NCI-H2171 treated with DMSO at 0.1 percent for 48 hours (cell line): ENCODE measurements at places on chromosomes 7 and 10.

DNA sequence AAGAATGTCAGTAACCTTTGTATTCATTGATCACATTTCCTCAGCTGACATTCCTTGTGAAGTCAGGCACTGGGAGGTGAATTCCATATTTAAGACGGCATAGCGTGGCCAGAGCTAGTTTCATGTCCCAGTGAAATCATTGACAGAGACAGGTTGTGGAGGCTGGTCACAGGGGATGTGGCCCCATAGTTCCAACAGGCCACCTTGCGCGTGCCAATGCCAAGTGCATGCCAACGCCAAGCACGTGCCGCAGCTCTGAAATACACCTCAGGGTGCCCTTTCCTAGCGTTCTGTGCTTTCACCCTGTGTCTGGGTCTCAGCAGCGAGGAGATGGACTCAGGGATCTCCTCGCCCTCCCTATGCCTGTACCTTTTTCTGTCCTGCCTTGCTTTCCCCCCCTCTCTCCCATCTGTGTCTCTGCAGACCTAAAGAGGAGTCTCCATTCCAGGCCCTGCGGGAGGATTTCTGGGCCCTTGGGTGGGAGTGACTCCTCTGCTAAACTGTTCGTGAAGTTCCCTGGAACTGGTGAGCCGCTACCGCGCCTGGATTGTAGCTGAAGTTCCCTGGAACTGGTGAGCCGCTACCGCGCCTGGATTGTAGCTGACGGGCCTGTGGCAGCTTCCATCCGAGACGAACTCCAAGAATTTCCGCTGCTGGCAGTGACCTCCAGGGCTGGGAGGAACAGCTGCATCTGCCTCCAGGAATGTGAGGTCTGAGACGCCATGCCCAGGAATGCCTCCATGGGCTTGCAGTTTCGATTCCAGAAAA is 19.7 kb downstream of the AQP1 start:
- DNase-seq, result no peak

- DNase-seq, result no peak
Observed at GRCh38 chr7:89385411-89385810, 589.9 kb upstream of the TEX47 start.

GRCh38 chr10:111598433-111599059 is 521.7 kb downstream of the ADRA2A start:
- peak; percentile 39 for DNase-seq

- no peak for DNase-seq
Observed at GRCh38 chr10:18699849-18700840, 40.9 kb downstream of the ARL5B start.

- no peak for DNase-seq
Observed at GRCh38 chr10:69820817-69821216, 19.1 kb downstream of the COL13A1 start.

- no peak for DNase-seq
Observed at GRCh38 chr7:12889391-12889790, 202.0 kb downstream of the ARL4A start.

DNA sequence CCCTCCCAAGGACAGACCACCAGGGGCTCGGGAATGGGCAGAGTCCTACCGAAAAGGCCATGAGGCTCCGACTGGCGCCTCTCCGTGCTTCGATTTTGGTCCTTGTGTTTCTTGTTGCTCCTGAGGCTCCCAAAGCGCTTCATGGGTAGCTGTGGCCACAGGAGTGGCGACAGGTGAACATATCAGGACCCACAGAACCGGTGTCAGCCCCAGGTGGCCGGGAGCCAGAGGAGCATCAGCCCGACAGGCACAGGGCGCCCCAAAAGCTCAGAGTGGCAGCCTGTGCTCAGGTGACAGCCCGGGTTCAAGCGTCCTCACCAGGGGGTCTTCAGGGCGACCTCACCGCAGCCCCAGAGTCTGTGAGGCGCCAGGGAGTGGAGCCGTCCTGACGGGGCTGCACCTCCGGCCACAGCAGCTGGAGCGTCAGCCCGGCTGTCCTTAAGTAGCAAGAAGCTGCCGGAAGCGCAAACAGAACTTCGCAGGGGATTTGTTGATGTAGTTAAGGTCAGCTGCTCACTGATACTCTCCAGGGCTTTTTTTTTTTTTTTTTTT is 141.0 kb downstream of the PRKAG2 start:
- DNase-seq, result peak; percentile 41

DNA sequence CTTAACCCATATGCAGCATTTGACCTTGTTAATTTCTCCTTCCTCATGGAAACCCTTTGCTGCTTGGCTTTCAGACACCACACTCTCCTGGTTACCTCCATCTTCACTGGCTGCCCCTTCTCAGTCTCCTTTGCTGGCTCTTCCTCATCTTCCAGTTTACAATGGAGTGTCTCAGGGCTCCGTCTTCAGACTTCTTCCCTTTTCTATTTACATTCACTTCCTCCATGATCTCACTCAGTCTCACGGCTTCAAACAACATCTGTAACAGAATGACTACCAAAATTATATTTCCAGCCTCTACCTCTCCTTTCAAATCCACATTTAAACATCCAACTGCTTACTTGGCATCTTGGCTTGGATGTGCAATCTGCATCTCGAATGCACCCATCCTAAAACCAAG is 140.4 kb downstream of the DKK1 start:
- DNase-seq, result no peak

DNA sequence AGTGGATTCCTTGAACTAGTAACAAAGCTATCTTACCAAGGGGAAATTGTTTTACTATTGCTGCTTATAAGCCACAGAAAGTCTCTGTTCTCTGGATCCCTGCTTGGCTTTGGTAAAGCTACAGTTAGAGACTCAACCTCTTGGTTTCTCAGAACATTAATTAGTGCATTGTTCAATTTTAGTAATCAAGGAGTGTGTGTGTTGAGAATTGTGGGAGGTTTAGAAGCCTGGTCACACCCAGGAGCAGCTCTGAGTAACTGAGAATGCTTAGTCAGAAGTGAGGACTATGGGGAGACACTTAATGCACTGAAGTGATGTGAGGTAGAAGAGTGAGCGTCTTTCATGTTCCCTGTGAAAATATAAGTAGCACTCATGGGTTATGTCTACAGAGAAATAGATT is 8.2 kb upstream of the ACTA2 start:
- DNase-seq, result no peak

- no peak for DNase-seq
Observed at GRCh38 chr7:134766779-134767519, 12.5 kb upstream of the CALD1 start.

DNA sequence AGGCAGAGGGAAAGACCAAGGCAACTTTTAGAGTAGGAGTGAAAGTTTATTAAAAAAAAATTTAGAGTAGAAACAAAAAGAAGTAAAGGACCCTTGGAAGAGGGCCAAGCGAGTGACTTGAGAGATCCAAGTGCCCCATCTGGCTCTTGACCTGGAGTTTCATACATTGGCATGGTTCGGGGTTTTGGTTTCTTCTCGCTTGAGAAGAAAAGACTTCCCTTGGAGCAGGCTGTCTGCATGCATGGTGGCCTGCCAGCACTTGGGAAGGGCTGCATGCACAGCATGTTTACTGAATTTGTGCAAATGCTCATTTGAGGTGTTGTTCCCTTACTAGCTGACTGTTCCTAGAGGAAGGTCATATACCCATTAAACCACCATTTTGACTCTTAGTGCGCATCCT is 8.8 kb upstream of the ADO start:
- DNase-seq, result no peak

DNA sequence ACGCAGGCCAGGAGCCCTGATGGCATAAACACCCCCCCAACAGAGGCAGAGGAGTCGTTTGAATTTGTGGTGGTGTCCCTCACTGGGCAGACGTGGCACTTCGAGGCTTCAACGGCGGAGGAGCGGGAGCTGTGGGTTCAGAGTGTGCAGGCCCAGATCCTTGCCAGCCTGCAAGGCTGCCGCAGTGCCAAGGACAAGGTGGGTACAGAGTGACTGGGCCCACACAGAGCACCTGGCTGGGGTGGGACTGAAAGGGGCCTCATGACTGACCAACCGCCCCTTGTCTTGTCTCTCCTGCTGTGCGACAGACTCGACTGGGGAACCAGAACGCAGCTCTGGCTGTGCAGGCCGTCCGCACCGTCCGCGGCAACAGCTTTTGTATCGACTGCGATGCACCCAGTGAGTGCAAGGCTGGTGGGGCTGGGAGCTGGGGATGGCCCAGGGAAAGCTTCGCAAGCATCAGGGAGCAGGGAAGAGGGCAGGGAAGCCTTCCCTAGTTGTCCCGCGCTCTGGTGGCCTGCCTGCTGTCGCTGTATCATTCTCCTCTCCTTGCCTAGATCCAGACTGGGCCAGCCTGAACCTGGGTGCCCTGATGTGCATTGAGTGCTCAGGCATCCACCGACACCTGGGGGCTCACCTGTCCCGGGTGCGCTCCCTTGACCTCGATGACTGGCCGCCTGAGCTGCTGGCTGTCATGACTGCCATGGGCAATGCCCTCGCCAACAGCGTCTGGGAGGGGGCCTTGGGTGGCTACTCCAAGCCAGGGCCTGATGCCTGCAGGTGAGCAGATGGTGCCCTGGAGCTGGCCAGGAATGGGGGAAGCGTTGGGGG is 25.4 kb downstream of the GBX1 start:
- DNase-seq, result no peak

DNA sequence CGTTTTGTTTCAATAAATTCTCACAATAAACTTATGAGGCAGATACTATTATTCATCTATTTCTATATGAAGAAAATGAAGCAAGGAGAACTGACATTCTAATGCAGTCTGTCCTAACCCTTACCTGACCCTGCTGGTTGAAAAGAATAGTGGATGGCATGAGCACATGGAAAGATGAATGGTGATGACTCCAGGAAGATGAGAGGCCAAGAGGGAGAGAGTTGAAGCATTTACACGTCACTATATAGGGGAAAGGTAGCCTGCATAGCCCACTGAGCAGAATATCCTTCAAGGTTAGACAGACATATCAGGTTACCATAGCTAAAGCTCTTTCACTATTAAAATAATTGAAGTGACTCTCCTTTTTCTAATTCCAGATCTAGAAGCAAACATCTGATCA is 163.9 kb upstream of the CDK1 start:
- peak; percentile 22 for DNase-seq

DNA sequence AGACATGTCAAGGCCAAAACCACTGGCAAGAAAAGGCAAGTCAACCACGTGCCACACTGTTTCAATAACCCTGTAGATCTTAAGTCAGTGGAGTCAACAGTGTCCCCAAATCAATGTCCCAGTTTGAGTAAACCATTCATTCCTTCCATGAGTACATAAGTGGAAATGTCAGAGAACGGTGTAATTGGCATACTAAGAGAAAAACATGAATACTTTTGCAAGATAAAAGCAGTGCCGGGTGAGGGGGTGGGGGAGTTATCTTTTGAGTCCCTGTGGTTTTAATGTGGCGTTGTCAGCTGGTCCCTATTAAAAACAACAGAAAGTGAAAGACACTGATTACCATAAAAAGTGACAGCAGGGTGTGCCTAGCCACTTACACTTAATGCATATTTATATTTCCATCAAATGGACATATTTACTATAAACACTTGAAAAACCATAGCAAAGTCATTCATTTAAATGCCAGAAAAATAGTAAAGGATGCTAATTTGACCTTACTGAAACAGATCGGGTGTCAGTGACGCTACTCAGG is 37.8 kb downstream of the RSU1 start:
- DNase-seq, result no peak

GRCh38 chr7:79909176-79909575 is 225.5 kb upstream of the GNAI1 start:
- DNase-seq, result no peak

- DNase-seq, result no peak
Observed at GRCh38 chr7:37205451-37205850, 243.2 kb downstream of the ELMO1 start.

DNA sequence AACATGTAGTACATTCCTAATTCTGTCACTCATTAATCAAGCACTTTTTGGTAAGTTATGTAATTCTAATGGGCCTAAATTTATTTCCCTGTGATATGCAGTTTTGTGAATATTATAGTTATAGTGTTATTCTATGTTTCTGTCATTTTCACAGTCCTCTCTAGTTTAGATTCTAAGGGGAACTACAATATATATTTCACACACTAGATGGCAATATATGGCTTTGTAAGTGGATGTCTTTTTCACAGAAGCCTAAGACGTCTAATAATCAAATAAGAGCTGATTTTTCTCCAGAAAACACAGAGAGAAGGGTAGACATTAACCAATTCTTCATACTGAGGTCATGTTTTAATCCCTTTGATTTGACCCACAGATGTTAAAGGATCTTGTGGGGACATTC is 18.0 kb downstream of the RNLS start:
- DNase-seq, result no peak

DNA sequence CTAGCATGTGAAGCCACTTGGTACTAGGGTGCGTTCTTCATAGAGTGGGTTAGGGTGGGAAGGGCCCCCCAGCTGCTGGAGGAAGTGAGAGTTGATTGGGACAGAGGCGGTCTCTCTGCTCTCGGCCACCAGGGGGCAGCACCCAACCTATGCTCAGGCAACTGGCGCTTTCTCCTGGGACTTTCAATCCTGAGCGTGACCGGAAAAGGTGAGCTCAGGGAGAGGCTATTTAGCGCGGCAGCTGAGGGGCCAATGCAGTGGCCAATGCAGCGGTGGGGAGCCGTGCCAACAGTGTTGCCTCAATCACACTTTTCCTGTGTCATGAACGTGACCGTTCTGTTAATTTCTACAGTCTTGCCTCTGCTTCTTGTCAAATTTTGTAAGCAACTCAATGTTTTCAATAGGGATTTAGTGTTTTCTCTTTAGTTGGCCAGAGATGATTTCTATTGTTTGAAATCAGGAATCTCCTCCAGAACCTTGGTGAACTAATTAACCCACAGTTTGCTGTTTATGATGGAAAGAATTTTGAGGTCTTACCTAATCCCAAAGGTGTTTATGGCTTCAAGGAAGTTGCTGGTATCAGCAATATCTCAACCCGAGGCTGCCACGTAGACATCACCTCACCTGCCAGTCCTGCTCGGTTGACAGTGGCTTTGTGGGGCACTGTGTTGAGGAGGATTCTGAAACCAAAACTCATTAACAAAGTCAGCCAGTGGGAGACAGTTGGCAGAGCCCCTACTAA is 67.9 kb upstream of the PDZD8 start:
- DNase-seq, result peak; percentile 22

- DNase-seq, result no peak
Observed at GRCh38 chr10:98425511-98426352, 10.8 kb upstream of the PYROXD2 start.

GRCh38 chr10:129511758-129512157 is 44.7 kb downstream of the MGMT start:
- DNase-seq, result no peak

DNA sequence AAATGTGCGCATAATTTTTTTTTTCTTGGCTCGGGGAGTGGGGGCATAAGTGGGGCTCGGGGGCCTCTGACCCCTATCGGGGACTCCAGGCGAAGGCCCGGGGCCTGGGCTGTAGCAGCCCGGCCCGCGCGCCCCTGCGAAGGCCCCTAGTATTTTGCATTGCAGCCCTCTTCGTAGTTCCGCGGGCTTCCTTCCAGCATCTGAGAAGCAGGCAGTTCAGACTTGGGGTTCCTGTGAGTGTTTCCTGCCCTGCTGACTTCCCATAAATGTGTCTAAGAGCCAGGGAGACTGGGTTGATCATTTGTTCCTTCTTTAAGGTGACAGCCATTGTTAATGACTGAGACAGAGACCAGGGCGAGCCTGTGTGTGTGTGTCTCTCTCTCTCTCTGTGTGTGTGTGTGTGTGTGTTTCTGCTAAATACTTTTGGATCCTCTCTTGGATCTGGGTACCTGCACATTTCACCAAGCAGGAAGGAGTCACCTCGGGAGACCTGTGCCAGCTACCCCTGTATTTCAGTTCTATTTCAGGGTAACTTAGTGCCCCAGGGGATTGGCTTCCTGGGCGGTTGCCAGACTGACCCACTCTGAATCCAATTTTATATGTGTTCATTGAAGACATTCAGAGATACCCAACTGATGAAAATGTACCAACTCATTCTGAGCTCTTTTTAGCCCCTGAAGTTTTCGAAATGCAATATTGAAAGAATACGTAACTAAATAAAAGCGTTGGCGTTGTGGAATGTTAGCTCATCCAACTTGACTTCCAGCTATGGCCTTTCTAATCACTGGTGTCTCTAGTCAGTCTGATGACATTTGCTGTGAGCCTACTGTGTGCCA is 805 bp downstream of the MSRB2 start:
- DNase-seq, result peak; percentile 21
